ENCODE measurements at places on chromosomes 11 and 22. TPM values are rescaled to one million over a fixed set of nuclear protein-coding genes. Genes with fewer than 3 reads are reported as not detected.

DNA sequence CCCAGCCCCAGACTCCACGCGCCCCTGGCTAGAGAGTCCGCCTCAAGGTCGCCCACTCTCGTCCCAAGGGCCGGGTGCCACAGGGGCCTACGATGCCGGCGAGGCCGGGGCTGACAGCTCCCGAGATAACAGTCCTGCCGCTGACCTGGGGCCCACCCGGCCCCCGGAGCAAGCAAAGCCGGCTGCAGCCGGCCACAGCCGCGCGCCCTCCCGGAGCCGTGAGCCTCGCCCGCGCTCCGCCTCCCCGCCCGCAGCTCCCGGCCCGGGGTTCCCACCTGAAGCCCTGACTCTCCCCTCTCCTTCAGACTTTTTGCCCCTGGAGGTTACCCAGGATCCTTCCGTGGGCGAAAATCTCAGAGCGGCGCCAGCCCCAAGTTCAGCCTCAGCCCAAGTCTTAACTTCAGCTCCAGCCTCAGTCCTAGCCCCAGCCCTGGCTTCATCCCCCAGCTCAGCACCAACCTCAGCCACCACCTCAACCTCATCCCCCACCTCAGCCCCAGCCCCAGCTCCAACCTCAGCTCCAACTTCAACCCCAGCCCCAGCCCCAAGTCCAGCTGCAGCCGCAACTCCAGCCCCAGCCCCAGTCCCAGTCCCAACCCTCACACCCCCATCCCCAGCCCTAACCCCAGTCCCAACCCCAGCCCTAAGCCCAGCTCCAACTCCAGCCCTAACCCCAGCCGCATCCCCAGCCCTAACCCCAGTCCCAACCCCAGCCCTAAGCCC lies 1.7 kb downstream of the KLHDC7B start:
- DNase-seq: no peak

GRCh38 chr11:70643642-70644041 lies 245.3 kb downstream of the CTTN start:
- no peak for DNase-seq

DNA sequence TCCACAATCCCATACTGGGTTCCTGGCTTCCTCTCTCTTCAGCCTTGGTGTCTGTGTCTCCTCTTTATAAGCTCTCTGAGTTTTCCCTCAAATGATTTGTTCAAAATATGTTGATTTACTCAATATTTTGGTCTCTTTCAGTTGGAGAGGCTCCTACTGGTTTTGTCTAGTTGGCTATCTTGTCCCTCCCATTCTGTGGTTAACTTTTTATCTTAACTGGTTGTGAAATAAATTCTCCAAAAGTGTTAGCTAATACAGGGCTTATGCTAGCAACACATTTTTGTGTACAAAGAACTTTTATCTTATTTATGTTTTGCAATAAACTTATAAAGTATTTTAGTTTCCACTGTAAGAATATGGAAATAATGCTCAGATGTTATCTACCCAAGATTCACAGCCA lies 200.9 kb downstream of the AASDHPPT start:
- no peak for DNase-seq

GRCh38 chr11:65431451-65432099 lies 9.0 kb downstream of the NEAT1 start:
- no peak for DNase-seq

DNA sequence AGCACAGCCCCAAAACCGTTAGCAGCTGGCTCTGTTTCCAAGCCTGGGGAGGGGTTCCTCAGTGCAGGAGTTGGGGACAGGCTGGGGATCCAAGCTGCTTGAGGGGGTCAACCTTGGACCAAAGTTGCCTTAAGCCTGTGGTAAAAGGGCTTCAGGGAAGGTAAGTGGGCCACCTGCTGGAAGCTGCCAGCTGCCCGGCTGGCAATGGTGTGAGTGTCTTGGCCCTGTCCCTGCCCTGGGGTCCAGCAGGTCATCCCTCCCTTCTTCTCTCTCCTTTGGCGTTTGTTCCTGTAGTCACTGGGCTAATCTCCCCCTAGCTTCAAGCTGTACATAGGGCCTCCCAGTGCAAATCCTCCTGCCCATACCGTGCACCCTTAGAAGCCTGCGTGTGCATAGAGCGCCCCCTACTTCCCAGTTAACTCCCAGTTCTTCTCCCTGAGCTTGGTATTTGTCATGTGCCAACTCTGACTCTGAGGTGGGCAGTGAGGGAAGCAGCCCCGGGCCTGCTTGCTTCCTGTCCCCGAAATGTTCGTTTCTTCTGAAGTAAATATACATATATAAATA lies 4.4 kb downstream of the TMEM258 start:
- DNase-seq: no peak

- no peak for DNase-seq
These were observed 1232.3 kb downstream of the TBC1D22A start for GRCh38 chr22:47994601-47995263.

- DNase-seq: no peak
These were observed 35.1 kb upstream of the PDGFD start for GRCh38 chr11:104199053-104199452.

SNX32 gene
- 3.1 TPM for polyA plus RNA-seq

TMEM151A gene
- polyA plus RNA-seq: 0.40 TPM

CD3E gene
- polyA plus RNA-seq: 1.5 TPM

SIDT2 gene
- 27.1 TPM for polyA plus RNA-seq

RFPL3 gene
- polyA plus RNA-seq: not detected

PRR33 gene
- polyA plus RNA-seq: 0.21 TPM

RAG2 gene
- 0.73 TPM for polyA plus RNA-seq

STX5 gene
- polyA plus RNA-seq: 46.7 TPM

MRPL40 gene
- polyA plus RNA-seq: 35.6 TPM

Measured in right lung (tissue), 10 donors.